ENCODE measurements at places on chromosomes 1 and 21.

DNA sequence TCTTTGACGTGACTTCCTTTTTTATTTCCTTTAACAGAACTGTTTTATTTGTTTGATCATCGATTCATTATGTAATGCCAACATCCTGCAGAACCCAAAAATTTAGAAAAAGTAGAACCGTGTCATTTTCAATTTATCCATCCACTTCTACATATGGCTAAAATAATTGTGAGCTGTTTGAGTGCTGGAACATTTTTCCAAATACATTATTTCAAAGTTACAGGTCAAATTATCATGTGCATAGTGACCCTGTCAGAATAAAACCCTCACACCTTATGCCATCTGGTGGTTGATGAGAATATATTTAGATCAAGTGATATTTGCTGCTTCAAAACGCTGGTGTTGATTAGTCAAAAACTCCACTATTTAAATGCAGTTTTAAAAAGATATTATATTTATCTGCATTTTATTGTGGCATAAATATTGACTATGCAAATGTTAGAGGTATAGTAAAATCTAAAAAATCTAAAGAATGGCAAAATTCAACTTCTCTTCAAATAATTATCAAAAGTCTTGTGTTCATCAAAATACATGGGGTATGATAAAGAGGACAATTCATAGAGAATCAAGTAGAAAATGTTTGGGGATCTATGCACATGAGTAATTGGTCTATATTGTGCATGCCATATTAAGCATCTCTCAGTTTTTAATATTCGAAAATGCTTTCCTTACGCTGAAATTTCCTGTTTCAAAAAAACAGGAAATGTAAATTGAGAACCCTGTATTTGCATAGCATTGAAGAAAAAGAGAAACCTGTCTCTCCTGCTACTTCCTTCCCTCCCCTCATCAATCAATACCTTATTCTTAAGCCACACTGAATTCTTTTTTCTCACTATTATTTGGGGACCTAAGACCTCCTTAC, 39.7 kb downstream of the UBE2U start:
- DNase-seq, result no peak

GRCh38 chr1:230403442-230403841, 22.7 kb downstream of the PGBD5 start:
- no peak for DNase-seq

DNA sequence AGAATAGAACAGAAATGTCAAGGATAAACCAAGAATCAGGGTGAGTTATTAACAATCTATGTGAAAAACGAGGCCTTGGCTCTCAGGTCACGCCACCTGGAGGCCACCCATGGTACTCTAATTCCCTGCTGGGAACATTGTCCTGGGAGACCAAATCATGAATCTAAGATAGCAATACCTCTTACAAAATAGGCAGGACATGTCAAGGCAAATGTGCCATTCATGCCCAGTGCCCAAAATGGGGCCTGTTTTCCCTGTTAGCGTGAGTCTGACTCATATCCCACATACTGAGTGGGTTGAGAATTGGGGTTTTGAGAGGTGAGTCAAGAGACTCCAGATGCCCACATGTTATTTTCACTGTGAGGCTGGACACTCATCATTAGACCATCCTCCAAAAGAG, 380.8 kb downstream of the HHIPL2 start:
- no peak for DNase-seq

GRCh38 chr21:27771938-27772483, 805.1 kb upstream of the ADAMTS5 start:
- DNase-seq, result no peak

DNA sequence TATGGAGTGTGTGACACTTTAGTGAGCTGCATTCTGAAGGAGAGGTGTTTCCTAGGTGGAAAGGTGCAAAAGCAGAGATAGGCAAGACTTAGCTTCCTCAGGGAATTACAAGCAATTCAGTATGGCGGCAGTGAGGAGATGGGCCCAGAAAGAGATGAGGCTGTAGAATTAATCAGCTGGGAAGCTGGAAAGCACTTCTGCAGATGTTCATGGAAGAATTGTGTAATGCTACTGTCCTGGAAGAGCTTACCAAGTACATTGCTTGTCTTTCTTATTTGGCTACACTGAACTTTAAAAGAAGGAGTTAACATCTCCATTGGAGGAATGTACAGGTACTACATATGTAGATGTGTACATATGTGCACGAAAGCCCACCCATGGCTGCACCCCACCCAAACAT, 103.7 kb upstream of the DPT start:
- DNase-seq, result no peak

- DNase-seq, result no peak
These were observed 32.2 kb downstream of the WDR4 start for GRCh38 chr21:42847051-42847707.

DNA sequence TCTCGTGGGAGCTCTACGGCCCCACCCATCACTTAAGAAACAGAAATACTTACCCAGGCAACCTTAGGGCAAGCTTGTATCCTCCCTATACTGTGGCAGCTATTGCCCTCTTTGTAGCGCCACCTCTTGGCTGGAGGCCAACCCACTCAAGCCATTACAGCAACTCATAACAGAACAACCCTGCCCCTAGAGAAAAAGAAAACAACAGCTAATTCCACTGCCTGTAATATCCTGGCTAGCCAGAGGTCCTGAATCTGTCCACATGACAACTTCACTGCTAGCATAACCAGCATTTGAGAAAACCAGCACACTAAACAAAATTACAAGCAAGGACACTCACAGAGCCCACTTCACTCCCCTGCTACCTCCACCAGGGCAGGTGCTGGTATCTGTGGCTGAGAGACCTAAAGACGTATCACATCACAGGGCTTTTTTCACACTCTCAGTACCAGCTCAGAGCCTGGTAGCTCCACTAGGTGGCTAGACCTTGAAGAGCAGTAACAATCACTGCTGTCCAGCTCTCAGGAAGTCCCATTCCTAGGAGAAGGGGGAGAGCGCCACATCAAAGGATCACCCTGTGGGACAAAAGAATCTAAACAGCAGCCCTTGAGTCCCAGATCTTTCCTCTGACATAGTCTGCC, 14.5 kb upstream of the MX1 start:
- no peak for DNase-seq

DNA sequence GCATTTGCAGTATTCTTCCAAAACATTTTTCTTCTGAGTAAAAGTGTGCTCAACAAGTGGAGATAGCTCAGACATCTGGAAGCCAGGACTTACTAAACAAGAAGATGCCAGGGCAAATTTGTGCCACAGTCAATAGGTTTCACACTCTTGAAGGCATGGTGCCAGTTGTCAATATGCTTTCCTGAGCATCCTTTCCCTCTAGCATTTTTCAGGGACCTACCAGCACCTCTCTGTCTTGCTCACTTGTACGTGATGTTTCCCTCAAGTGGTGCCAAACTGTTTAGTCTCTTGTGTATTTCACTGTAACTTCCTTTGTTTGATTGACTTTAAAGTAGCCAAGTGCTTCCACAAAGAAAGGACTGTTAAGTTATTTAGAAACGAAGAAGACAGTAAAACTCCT, 194.0 kb upstream of the SGIP1 start:
- DNase-seq, result no peak

DNA sequence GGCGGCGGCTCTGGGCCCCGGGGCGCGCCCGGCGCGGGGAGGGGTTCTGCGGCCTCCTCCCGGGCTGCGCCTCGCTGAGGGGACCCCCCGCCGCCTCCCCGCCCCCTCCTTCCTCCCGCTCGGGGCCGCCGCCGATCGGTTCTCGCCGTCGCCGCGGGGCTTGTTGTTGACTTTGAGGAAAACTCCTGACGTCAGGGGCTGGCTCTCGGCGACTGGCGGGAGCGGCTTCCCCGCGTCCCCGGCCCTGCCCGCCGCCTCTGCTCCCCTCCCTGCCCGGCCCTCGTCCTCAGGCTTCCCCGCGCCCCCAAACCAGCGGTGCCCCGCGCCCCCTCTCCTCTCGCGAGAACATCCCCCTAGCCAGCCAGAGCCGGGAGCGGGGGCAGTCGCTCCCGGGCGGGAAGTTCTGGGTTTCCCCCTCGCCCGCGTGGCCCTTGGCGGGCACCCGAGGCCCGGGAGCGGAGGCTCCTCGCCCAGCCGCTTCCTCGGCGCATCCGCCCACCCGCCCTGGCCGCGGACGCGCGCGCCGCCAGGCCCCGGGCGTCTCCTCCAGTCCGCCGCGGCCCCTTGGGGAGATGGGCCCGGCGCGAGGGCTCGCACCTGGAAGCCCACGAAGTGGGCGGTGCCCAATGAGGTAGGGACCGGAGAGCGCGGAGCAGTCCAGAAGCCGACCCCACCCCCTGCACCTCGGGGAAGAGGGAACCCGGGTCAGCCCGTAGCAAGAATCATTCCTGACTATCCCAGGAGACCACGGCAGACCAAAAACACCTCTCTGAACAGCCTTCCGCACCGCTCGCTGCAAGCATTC, 611 bp upstream of the AKT3 start:
- peak; percentile 76 for DNase-seq

- DNase-seq, result no peak
These were observed 228.4 kb downstream of the TM2D1 start for GRCh38 chr1:61496501-61496900.

DNA sequence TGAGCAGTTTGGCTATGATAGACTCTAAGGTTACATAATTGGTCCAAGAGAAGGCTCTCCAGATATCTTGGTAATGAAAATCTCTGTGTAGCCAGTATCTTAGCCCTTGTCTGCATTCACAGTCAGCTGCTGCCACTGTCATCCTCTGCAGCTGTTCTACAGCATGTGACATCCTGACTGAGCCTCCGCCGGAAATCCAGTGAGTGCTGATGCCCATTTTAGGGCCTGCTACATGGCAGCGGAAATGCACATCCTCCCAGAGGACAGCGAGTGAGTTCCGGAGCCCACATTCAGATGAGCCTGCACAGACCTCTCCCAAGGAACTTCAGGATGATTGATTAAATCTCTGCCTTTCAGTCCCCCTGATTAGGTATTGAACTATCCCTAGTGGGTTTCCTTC, 237.1 kb downstream of the HHIPL2 start:
- no peak for DNase-seq

Data from NCI-H1417 treated with DMSO at 0.1 percent for 48 hours (cell line).